ENCODE measurements at places on chromosomes 16 and 17. TPM values are rescaled to one million over a fixed set of nuclear protein-coding genes. Genes with fewer than 3 reads are reported as not detected.
A peak's percentile ranks its signal among the peaks of the same experiment; 100 is the strongest.

- DNase-seq: no peak
Measured at GRCh38 chr17:7216242-7217112, 3.2 kb downstream of the DLG4 start.

- no peak for DNase-seq
Measured at GRCh38 chr16:10122546-10122945, 59.7 kb downstream of the GRIN2A start.

DNA sequence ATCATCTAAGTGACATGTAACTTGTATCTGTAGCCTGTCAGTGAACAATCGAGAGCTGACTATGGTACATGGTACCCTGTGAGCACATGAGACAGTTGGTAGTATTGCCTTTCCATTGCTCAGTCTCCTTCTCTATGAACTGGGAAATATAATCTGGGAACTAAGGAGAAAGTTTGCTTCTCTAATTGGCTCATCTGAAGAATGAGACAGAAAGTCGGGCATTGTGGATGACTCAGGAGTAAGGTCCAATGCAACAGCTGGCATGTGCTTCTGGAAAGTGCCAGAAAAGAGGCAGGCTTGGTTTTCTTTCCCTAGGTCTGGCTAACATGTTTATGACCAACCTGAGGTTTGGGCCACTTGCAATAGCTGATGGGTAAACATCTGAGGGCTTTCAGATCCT, 51.9 kb downstream of the ZZEF1 start:
- DNase-seq: no peak

- no peak for DNase-seq
Measured at GRCh38 chr17:42310787-42311215, 22.5 kb downstream of the STAT5A start.

DNA sequence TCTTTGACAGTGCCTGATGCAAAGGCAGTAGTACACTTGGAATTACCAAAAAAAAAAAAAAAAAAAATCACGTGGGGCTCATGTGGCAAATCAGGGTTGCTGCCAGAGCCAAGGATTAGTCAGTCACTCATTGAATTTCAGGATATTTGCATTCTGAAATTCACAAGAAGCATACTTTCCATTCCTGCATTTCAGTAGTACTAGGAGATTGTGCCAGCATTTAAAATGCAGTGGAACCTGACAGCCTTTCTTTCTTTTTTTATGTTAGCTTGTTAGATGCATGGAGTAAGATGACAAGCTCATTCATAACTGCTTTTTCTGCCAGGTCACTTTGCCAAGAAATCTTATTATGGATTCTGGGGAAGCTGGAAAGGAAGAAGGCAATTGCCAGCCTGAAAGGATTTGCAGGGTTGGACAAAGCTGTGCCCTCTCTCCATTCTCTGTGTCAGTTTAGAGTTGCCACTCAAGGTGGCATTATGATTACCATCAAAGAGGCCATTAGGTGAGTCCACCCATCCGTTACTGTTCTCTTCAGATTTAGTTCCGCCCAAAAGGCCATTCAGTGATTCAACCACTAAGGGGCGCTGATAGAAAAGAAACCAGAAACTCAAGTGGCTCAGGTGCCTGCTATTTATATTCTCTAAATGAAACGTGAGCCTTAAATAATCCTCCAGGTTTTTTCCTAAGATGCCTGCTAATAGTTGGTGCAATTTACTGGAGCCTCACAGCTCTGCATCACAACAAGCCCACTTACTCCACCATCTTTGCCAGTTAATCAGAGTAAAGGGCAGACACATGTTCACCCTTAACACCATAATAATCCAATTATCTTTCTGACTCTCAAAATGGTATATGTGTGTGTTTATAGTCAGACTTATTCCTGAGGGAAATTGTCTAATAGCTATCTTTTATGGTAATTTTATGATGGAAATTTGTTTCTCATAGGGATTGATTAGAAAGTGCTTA, 59.0 kb downstream of the TANGO6 start:
- no peak for DNase-seq

DNA sequence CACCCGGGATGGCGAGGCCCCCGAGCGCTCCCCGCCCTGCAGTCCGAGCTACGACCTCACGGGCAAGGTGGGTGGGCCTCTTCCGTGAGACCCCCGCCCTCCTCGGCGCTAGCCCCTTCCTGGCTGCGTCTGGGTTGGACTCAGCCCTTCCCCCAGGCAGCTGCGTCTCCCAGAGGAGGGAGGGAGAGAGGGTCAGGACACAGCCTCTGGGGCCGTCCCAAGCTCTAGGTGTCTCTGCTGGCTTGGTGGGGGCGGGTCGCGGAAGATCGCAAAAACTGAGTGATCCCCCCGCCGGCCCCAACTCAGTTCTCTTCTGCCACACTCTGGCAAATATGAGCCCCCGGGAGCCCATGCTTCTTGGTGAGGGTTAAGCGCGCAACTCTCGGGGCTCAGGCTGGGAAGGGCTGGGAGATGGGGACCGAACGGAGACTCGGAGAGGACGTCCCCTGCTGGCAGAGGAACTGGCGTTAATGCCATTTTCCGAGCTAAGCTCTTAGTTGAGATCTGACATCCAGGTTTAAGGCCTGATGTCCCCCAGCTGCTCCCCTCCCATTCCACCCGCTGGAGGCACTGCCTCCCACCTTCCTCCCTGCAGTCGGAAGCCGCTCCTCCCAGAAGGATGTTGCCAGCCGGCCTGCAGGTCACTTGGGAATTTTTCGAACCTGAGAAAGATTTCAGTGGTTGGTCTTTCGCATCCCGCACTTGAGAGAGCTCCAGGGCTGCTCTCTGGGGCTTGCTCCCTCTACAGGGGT, 419 bp downstream of the RAB37 start:
- DNase-seq: no peak

DNA sequence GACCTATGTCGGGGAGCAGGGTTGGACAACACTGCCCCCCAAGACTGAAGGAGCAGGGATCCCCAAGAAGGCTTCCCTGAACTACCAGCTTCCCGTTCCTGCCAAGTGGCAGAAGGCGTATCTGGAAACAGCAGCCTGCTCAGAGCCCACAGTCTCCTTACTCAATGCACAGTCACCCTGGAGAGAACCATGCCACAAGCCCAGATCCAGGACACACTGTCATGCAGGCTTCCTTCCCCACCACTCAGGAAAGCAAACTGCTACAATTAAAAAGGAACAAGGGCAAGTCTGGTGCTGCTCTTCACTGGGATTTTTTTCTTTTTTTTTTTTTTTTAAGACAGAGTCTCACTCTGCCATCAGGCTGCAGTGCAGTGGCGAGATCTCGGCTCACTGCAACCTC, 8.2 kb downstream of the WDR45B start:
- no peak for DNase-seq

- DNase-seq: no peak
Measured at GRCh38 chr17:44881145-44881544, 18.1 kb downstream of the EFTUD2 start.

- no peak for DNase-seq
Measured at GRCh38 chr17:79246225-79247190, 171.9 kb downstream of the ENGASE start.

DNA sequence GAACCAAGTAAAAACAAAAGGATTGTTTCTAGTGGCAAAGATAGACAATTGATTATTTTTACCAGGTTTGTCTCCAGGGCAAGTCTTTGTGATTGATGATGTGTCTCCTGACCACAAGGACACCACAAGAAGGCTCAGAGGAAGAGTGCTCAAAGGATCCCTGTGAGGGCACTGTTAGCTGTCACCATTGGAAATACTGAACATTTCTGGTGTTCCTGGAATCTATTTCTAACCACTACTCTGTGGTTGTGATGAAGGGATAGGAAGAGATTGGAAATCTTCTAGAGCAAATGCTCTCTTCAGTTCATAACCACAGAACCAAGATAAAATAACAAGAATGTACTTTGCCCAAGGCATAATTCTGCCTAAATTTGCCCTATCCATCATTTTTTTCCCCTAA, 15.3 kb downstream of the RNF43 start:
- no peak for DNase-seq

DNA sequence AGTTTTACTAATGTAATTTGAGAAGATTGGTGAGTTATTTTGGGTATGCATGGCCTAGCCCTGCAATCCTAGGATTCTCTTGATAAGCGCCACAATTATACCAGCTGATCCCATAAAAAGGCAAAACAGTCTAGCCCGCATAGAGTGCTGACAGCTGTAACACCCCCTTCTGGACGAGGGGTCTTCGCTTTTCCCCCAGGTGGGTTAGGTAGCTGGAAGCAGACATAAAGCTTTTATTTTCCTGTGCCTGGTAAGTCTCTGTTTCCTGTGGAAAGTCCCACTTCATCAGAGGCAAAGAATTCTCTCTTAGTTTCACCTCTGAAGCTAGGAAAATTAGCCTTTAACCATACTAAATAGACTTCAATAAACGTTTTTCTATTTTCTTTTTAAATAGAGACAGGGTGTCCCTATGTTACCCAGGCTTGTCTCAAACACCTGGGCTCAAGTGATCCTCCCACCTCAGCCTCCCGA, 108.3 kb downstream of the YPEL2 start:
- no peak for DNase-seq

DNA sequence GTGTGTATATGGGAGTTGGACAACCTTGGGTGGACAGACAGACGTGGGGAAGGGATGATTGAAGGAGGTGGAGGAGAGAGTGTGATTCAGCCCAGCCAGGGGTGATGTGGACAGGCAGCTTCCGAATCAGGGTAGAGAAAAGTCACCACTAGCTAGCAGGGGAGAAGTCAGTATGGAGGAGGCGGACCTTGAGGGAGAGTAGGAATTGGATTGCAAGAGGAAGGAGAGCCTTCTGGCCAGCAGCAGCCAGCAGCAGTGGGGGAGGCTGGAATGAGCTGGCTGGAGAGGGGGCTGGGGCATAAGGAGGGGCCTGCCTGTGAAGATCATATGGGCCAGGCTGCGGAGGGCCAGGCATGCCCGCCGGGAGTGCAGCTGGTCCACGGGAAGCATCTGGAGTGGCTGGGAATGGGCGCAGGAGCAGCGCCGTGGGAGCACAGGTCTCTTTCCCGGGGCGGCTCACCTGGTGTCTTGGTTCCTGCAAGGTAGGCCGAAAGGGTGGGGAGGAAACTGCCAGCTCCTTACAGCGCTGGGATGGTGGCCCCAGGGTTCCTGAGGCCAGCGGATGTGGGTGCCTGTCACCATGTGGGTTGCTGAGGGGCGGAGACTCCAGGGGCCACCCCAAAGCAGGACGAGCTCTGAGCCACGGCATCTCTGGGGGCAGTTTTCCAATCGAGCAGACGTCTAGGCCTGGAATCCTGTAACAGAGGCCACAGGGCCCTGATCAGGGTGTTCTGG, 235.3 kb downstream of the SEC14L1 start:
- no peak for DNase-seq

- DNase-seq: peak; percentile 76
Measured at GRCh38 chr17:56834380-56835263, 671 bp downstream of the DGKE start.

DNA sequence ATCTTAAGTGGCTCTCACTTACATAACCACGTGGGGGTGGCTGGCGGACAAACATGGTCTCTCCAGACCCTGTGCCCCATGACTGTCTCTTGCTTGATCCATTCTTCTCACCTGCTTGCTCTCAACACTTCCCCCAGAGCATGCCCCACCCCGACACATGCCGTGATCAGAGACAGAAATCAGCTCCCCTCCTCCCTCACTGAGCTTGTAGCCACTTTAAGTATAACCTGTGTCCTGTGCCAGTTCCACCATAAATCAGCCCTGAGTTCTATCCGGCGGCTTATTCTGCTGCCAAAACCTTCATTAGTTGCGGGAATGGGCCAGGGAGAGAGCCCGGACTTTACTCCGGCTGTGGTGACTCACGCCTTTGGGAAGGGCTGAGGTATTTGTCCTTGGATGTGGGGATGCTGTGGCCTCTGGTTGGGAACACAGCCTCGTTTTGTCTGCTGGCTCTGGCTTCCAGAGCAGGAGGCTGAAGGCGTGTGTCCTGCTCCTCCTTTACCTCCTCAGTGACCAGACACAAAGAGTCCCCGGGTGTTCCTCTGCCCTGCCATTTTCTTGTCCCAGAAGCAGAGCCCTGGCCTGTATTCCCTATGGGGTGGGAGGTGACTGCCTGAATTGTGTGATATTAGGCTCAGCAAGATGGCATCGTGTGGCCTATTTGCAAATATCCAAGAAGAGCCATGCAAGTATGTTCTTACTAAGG, 21.1 kb downstream of the ANKRD40 start:
- no peak for DNase-seq

DNA sequence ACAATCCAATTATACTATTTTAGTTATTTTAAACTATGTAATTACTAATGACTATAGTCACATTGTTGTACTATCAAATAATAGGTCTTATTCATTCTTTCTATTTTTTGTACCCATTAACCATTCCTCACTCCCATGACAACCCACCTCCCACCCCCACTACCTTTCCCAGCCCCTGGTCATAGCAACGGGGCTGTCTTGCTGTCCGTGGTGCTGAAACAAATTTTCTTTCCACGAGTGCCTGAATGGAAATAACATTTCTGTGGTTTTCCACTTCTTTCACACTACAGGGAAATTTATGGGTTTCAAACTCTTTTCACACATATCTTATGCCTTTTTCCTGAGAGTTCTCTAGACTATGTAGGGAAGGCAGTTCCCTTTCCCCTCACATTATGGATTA, 326.6 kb downstream of the PHKB start:
- DNase-seq: no peak

DNA sequence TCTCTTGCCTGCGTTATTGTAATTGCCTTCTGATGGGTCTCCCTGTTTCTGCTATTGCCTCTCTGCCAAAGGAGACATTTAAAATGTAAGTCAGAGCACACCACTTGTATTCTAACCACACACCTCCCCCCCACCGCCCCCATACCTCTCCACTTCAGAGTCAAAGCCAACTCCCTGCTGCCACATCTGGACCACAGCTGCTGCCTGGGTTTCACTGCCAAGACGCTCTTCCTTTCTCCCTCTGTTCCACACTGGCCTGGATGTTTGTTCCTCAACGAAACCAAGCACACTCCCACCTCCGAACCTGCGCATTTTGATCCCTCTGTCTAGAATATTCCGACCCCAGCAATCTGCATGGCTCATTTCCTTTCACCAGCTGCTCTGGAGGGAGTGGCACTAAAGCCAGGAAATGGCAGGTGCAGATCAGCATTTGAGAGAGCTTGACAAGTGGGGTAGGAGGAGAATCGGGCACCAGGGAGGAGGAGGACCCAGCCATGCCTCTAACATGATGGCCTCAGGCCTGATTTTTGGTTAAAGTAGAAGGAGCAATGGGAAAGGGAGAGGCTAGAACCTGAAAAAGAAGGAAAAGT, 92.4 kb upstream of the HS3ST2 start:
- DNase-seq: no peak

The MFAP4 gene
- 115 TPM for total RNA-seq

The EFCAB5 gene
- 0.45 TPM for total RNA-seq

The CASKIN1 gene
- total RNA-seq: 1.6 TPM

The KCNH4 gene
- total RNA-seq: 0.36 TPM

The TEKT1 gene
- 0.89 TPM for total RNA-seq

The MT1H gene
- not detected for total RNA-seq

The ZNF750 gene
- not detected for total RNA-seq
